ENCODE measurements at places on chromosomes 16 and 17.

DNA sequence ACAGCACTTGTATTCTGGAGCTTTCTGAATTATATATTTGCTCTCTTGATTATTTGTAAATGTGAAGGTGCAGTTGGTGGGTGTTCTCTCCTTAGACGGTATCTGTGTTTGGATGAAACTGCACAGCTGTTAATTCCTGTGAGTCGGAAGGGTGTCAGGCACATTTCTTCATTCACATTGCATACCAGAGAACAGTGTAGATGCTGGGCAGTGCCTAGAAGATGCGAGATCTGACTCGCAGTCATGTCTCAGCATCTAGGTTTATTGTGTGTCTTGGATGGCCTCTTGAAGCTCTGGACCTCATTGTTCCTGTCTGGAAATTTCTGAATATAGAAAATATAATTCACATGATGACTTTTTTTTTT, 61.2 kb downstream of the CLEC16A start:
- DNase-seq: no peak

DNA sequence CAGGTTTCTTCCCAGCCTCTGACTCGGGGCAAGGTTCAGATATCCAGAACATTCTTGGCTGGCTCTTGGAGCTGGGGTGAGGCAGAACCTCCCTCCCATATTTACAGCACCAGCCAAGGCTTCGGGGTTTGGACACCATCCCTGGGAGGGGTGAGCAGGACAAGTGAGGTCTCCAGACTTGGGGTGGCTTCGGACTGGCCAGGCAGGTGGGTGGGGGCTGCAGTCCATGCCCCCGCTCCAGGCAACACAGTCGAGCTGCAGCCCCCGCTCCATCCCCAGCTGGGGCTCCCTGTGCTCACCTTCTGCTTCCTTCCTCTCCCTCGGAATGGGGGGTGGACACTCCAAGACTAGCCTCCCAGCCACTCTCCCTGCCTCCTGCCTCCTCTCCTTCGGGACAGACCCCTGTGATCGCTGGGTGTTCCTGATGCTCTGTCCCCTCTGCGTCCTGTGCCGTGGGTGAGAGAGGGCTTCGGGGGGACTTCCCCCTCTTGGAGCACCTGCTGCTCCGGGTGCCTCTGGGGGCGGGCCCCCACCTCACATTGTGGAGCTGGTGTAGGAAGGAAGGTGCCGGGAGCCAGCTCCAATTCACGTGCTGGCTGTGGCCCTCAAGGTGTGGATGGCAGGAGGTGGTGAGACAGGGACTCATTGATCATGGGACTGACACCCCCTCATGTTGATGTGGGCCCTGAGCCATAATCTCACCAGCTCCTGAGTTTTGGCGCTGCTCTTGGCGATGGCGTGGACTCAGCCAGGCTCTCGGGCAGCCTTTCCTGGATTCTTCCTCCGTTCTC, 189.2 kb downstream of the SEC14L1 start:
- no peak for DNase-seq

DNA sequence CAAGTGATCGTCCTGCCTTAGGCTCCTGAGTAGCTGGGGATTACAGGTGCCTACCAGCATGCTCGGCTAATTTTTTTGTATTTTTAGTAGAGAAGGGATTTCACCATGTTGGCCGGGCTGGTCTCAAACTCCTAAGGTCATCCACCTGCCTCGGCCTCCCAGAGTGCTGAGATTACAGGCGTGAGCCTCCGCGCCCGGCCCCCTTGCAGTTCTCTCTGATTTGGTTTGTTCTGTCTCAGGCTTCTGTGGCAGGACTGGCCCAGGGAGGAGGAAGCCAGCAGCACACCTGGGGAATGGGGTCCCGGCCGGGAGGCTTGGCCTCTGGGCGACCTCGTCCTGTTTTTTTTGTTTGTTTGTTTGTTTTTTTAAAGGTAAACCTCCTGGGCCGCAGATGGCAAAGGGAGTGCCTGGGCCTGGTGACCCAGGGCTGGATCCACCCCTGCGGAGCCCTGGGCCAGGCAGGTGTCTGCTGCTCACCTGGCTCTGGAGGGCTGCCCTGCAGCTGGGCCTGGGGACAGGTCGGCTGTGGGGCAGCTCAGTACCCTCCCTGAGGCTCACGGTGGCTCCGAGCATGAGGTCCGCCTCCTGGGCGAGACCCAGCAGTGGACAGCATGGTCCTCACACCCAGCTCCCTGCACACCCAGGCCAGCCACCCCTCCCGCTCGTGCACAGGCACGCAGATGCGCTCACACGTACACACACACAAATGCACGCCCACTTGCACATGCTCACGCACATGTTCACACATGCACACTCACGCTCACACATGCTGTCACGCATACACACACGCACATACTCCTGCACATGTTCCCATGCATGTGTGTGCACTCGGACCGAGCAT, 3.3 kb upstream of the NUDT16L1 start:
- no peak for DNase-seq

DNA sequence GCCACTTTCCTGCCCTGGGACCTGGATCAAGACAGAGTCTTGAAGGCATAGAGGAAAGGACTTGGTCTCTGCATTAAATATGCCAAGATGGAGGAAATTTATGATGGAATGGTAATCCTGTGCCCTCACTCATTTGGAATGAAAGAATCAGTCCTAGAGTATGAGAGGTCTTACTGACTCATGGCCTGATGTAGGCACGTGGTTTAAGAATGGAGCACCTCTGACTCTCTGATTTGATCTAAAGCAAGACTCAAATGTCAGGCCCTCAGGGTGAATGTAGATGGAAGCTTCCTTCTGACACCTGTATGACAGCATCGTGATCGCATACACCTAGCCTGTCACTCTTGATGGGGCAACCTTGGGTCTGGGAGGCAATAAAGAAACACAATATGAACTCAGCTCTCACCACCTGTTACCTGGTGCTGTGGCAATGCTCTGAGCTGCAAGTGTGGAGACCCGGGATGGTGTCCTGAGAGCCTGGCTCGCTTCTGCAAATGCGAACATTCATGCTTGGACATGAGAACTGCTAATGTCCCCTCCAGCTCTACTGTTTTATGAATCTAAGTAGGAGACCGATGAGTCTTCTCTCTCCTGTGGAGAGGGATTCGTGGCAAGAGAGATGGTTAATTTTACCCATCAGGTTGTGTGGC, 229.9 kb downstream of the ABCC12 start:
- DNase-seq: no peak

- DNase-seq: no peak
These were observed 488 bp upstream of the HAP1 start for GRCh38 chr17:41734949-41735313.

DNA sequence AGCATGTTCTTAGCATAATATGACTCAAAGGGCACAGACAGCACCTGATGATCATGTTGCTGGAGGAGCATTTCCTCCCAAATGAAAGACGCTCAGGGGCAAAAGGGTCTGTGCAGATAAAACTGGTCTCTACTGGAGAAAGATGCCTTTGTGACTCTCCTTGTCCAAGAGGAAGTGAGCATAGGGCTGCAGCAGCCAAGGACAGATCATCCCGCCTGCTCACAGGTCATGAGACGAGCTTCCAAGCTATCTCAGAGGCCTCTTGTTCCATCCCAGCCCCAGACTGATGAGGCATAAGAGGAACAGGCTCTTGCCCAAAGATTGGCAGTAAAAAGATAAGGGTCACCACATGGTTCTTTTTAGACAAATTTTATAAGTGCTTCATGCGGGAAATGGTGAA, 141.8 kb downstream of the KATNIP start:
- no peak for DNase-seq

DNA sequence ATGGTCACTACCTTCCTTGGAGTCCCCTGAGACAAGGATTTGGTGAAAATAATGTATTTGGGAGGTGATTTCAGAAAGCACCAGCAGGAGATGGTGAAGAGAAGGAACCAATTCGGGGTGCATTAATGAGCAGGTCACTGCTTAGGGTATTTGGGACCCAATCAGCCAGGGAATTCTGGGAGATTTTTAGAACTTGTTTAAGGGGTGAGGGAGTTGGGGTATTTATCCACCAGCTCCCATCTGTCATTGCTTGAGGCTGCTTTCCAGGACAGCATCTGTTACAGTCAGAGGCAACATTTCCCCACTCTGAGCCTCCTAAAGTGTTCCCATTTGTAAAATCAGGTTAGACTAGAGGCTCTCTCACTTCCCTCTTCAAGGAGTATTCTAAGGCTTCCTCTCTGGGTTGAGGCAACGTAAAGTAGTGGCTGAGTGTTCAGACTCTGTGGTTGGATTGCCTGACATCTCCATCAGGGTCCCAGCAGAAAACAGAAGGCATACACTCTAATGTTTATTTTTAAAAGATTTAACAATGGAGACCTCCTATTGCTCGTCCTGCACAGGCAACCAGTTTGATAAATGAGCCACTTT, 60.9 kb downstream of the CLEC19A start:
- no peak for DNase-seq

- DNase-seq: no peak
These were observed 14.4 kb downstream of the ASPSCR1 start for GRCh38 chr17:81991684-81992305.

- no peak for DNase-seq
These were observed 93.9 kb downstream of the CEP112 start for GRCh38 chr17:66098040-66098439.

DNA sequence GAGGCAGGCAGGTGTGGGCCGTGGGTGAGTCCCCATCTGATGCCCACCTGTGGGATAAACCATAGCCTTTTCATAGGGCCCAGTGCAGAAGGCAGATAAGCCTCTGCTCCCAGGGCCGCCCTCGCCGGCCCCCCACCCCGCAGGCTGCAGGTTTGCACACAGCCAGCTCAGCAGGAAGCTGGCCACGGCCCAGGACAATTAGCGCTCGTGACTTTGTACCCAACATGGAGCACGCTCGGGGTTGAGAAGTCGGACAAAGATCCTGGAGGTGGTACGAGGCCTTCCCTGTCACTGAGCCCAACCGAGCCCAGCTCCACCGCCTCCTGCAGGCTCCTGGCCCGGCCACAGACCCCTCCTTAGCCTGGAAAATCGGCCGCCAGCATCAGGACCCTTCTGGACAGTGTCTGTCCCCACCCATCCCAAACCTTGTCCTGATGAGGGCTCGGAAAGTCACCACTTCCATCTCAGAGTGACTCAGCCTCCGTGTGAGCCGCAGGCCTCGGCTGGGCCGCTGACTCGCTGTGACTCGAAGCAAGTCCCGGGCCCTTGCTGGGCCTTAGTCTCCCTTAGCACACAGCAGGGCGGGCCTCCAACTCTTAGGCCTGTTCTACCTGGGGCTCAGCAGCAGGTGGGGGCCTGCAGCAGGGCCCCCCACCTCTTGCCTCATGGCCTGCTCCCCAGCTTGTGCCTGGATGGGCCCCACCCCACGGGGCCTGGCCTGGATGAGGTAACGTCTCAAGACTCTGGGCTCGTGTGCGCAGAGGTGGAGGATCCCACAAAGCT, 22.7 kb downstream of the FAM83G start:
- DNase-seq: no peak

GRCh38 chr16:26594666-26595065, 472.1 kb upstream of the C16orf82 start:
- DNase-seq: no peak

GRCh38 chr16:75152635-75153034, 4.3 kb downstream of the ZFP1 start:
- DNase-seq: no peak

GRCh38 chr16:55116165-55116920, 185.7 kb downstream of the IRX5 start:
- no peak for DNase-seq

DNA sequence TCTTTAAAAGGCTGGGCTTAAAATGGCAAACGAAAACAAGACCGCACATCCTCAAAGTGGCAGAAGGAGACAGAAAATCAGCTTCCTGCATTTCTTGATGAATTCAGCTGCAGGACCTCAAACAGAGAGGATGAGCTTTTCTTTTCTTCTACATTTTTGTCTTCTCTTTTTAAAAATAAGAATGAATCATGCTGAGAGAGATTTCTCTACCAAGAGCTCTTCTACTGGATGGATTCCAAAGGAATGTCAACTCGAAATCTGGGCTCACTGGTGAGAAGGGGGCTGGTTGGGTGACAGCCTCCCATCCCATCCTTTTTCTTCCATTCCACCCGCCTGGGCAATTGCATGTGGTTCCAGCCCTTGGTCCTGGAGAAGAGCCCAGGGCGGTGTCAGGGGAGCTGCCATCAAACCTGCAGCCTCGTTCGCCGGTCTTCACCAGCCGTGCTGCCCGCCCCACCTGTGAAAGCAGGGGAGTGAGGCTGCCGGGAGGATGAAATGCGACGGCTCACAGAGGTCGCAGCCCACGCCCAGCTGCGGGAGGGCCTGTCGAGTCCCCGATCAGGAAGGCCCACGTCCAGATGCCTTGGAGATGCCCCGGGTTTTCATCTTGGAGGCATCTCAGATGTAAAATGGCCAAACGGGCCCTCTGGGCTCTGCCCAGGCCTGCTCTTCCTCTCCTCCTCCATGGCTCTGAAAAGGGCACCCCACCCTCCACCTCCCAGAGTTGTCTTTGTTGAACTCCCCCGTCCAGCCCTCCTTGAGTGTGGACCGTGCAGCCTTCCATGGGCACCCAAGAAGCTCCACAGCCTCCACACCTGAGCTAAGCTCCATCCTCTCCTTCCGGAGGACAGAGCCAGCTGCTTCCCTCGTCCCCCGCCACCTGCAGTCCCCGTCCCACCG, 121.9 kb downstream of the FOXL1 start:
- DNase-seq: no peak

- DNase-seq: no peak
These were observed 6.2 kb downstream of the ACSM5 start for GRCh38 chr16:20415541-20415940.

Data from activated T-cell treated with anti-CD3 and anti-CD28 coated beads, Interleukin-2, amount 50 U/mL, for 4 hours (primary cell).